Tongue (tissue), 3 donors: ENCODE measurements at places on chromosomes 12 and 14. TPM values are rescaled to one million over a fixed set of nuclear protein-coding genes. Genes with fewer than 3 reads are reported as not detected.

GRCh38 chr12:108972358-108972757, 48.5 kb downstream of the SVOP start:
- DNase-seq, result no peak

GRCh38 chr14:59262717-59263454, 74.4 kb downstream of the DAAM1 start:
- no peak for DNase-seq

GRCh38 chr12:101653503-101653902, 43.9 kb upstream of the CHPT1 start:
- DNase-seq, result no peak

- DNase-seq, result peak; percentile 55
These were observed 4.2 kb upstream of the BAZ2A start for GRCh38 chr12:56634242-56634836.

- DNase-seq, result no peak
These were observed 158.0 kb downstream of the PIK3C2G start for GRCh38 chr12:18419311-18419710.

- DNase-seq, result no peak
These were observed 38.2 kb upstream of the MTHFD1 start for GRCh38 chr14:64349741-64350490.

DNA sequence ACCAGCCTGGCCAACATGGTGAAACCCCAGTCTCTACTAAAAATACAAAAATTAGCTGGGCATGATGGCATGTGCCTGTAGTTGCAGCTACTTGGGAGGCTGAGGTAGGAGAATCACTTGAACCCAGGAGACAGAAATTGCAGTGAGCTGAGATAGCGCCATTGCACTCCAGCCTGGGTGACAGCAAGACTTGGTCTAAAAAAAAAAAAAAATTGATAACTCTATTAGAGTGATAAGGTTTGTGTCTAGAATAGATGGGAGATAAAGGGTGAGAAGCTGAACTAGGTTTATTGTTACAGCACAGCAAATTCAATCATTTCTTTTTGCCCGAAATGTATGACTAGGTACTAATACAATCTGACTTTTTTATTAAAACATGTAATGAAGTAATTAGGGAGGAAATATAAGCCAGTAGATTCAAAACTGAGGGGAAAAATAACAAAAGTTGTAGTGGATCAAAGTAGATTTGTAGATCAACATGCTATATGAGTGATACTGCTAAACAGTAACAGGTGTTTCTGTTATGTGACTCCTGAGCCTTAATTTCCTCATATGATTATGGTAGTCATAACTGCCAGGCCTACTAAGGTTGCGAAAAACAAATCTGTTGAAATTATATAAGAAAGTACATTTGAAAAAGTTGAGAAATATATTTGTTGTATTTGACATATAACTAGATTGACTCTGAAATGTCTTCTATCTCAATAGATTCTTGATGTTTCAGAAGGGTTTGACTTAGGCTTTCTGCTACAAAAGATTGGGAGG, 83.6 kb downstream of the WNK1 start:
- DNase-seq, result no peak

GRCh38 chr12:69888901-69889300, 63.9 kb downstream of the MYRFL start:
- no peak for DNase-seq

DNA sequence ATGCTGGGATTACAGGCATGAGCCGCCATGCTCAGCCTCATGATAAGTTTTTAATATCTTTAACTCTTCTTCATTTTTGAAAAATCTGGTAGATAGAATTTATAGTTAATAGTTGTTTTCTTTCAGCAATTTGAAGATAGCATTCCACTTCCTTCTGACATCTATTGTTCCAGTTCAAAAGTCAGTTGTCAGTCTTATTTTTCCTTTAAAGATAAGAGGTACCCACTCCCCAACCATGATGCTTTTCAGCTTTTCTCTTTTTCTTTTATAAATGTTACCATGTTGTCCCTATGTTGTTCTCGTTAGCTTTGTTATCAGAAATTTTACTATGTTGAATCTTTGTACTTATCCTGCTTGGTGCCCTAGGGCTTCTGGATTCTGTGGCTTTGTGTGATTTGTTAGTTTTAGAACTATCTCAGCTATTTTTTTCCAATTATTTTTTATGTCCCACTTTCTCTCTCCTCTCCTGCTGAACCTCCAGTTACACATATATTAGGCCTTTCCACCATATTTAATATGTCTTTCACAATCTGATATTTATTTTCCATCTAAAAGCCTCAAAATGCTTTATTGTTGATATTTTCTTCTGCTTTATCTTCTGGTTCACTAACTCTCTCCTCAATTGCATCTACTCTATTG, 181.6 kb upstream of the FOXN3 start:
- DNase-seq, result no peak

DNA sequence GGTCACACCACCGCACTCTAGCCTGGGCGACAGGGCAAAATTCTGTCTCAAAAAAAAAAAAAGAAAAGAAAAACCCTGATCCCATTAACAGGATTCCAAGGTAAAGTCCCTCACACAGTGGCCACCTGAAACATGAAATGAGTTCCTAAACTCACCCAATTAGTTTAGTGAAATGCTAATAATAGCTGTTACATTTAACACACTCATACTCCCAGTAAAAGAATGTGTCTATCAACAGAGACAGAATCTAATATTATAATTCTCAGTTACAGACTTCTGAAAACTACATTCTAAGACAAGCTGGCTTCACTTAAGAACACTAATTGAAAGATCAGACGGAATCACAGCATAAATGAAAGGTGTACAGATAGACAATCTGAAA, 44.2 kb downstream of the DUSP16 start:
- DNase-seq, result no peak

GRCh38 chr12:6825398-6826124, 2.6 kb upstream of the P3H3 start:
- DNase-seq, result peak; percentile 95

- DNase-seq, result peak; percentile 56
These were observed 89.5 kb upstream of the SLC38A2 start for GRCh38 chr12:46461907-46462640.

DNA sequence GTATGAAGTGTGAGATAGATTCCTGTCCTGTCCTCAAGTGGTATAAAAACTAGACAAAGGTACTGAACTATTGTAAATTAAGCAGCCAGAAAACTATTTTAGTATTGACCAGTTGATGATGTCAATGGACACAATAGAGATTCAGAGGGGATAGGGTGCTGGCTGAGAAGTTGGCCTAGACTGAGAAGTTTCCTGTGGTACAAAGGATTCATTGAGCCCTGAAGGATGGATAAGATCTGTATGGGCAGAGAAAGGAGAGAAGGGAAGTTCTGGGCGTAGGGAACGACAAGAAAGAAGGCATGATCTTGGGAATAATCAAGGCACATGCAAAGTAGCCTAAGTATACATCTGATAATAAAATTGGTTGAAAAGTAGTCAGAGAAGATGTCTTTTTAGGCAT, 44.6 kb downstream of the DAD1 start:
- no peak for DNase-seq

GRCh38 chr14:75570797-75571196, 7.6 kb upstream of the FLVCR2 start:
- no peak for DNase-seq

- peak; percentile 66 for DNase-seq
These were observed 1.4 kb upstream of the HSP90AA1 start for GRCh38 chr14:102088012-102088792.

- no peak for DNase-seq
These were observed 131.9 kb upstream of the CLEC14A start for GRCh38 chr14:38387821-38388220.

GRCh38 chr12:23703051-23703450, 246.4 kb downstream of the SOX5 start:
- no peak for DNase-seq

GRCh38 chr12:11965258-11965910, 105.4 kb upstream of the BCL2L14 start:
- no peak for DNase-seq

DNA sequence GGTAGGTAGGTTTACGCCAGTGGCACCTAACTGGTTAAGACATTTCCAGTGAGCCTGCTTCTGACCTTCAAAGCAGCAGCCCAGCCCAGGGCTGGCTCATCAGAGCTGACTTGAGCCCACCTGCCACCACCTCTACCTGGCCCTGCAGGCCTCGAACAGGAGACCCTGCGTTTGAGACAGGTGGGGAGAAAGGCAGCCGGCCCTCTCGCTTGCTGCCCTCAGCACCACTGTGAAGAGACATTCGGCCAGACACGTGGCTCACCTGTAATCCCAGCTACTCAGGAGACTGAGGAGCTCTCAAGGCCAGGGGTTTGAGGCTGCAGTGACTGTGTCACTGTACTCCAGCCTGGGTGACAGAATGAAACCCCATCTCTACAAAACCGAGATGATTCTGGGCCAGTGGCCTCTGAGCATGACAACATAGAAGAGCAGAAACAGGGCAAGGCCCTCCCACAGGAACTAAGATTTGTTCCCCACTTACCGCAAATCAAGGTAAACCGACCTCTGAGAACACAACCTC, 74.2 kb downstream of the TESC start:
- DNase-seq, result no peak

DNA sequence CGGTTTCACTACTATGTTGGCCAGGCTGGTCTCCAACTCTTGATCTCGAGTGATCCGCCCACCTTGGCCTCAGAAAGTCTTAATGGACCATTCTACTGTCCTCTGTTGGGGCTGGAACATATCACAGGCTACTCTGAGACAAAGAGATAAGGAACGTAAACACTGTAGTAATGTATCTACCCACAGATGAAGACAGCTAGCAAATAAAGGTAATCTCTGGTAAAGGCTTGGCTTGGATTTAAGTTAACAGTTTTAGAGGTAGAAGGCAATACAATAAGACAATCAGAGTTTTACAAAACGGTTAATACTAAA, 44.6 kb upstream of the ISM2 start:
- DNase-seq, result no peak

GRCh38 chr12:30823156-30823699, 68.5 kb upstream of the CAPRIN2 start:
- peak; percentile 59 for DNase-seq

GRCh38 chr14:34361504-34362011, 100.5 kb downstream of the SPTSSA start:
- DNase-seq, result no peak

DNA sequence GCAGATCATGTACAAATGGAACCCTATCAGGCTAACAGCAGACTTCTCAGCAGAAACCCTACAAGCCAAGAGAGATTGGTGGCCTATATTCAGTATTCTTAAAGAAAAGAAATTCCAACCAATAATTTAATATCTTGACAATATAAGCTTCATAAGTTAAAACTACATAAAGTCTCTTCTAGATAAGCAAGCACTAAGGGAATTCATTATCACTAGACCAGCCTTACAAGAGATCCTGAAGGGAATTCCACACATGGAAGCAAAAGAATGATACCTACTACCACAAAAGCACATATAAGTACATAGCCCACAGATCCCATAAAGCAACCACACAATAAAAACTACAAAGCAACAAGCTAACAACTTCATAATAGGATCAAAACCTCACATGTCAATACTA, 60.4 kb upstream of the SCAF11 start:
- DNase-seq, result no peak

- peak; percentile 89 for DNase-seq
These were observed 38.3 kb upstream of the PNMA1 start for GRCh38 chr14:73752297-73752992.

- DNase-seq, result no peak
These were observed 156.5 kb downstream of the PAWR start for GRCh38 chr12:79534029-79534867.

DNA sequence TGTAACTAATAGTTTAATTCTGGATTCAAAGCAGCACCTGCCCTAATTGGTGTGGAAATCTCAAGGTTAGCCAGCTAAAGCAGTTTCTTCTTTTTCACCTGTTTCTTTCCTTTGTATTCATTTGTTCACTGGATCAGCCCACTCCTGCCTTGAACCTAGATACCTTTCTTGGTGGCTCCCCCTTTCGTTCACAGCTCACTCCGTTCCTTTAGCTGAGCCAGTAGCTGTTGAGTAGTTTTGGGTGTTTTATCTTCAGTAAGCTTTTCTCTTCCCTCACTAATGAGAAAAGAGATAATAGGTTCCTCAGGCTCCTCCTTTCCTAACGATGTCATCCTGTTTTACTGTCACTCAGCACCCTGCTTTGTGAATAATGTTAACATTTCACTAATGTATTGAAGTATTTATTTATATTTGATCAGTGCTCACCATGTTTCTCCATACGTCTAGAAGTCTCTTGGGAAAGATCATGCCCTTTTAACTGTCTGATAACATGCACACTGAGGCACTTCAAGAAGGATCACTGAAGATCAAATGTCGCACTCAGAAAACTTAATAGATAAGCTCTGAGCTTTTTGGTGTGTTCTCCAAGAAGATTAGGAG, 121.1 kb downstream of the TGFB3 start:
- no peak for DNase-seq

GRCh38 chr12:92335831-92336230, 190.2 kb upstream of the BTG1 start:
- DNase-seq, result peak; percentile 50

GRCh38 chr12:54006559-54007220, 2.1 kb upstream of the HOXC8 start:
- no peak for DNase-seq

- no peak for DNase-seq
These were observed 3.9 kb upstream of the B4GALNT3 start for GRCh38 chr12:455821-456220.

DNA sequence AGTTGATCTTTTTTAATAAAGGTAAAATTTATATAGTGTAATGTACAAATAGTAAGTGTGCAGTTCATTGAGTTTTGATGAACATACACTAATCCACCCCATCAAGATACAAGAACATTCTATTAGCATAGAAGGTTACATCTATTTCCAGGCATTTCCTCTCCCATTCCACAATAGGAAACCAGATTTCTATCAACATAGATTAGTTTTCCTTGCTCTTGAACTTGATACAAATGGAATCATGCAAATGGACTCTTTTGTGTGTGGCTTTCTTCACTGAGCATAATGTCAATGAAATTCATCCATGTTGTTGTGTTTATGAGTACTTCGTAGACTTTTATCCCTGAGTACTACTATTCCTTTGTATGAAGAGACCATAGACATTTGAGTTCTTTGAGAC, 10.8 kb downstream of the STYX start:
- DNase-seq, result no peak

GLIPR1L1 gene
- not detected for total RNA-seq

KRT6C gene
- total RNA-seq, result 19.3 TPM

RIPK3 gene
- total RNA-seq, result 5.5 TPM

LRCOL1 gene
- not detected for total RNA-seq

CCDC198 gene
- not detected for total RNA-seq

ARHGAP9 gene
- total RNA-seq, result 2.5 TPM

SLC17A8 gene
- 3.2 TPM for total RNA-seq

NDRG2 gene
- total RNA-seq, result 230 TPM

NXPH4 gene
- 1.3 TPM for total RNA-seq

REC8 gene
- total RNA-seq, result 8.6 TPM

CD27 gene
- 0.31 TPM for total RNA-seq

SYNE3 gene
- 15.2 TPM for total RNA-seq

MYO1A gene
- not detected for total RNA-seq

ABCD4 gene
- 29.0 TPM for total RNA-seq

NABP2 gene
- total RNA-seq, result 18.2 TPM

DPF3 gene
- total RNA-seq, result 20.6 TPM

BIN2 gene
- 3.8 TPM for total RNA-seq

PNP gene
- 9.2 TPM for total RNA-seq

MYL2 gene
- total RNA-seq, result 55.5 TPM
